ENCODE measurements at places on chromosomes 3 and 15. TPM values are rescaled to one million over a fixed set of nuclear protein-coding genes. Genes with fewer than 3 reads are reported as not detected.

DNA sequence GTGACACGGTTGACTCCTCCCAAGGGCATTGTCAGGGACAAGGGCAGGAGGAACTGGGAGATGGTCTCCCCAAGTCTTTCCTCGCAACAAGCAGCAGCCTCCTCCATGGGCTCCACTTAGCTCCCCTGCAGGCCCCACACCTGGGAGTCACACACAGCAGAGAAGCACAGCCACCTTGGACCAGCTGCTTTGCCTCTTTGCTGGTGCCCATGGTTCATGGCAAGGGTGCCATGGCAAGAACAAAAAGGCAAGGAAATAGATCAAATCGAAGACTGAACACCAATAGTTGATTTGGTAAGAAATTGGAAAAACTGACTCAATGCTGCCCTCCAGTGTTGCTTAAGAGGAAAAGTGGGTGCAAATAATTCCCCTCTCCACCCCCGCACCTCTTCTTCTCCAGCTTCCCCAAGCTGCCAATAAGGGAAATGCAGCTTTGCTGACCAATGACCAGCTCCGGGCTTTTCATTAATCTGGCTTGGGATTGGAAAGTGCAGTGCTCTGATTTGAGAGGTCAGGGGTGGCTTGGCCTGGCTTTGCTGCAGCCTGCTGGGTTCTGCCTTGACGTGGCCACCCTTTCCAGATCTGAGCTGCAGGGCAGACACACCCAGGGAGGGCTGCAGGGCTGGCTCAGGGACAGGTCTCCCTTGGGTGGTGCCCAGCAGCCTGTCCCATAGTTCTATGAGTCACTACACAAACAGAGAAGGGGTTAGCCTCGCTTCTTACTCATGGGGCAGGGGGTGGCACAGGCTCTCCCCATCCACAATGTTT is 162.0 kb downstream of the KLF13 start:
- DNase-seq = peak; percentile 86

- DNase-seq = no peak
Observed at GRCh38 chr15:52191207-52191606, at the start of gene GNB5. GNB5 (minus strand) TSS chr15:52191392; CDS start chr15:52184676, 6,716 bp downstream.

- peak; percentile 1 for DNase-seq
Observed at GRCh38 chr3:79766496-79767193, 1.2 kb downstream of the ROBO1 start.

- DNase-seq = peak; percentile 53
Observed at GRCh38 chr15:41465822-41466421, 27.8 kb upstream of the ITPKA start.

RBMS3 gene
- total RNA-seq = 77.4 TPM

CX3CR1 gene
- total RNA-seq = 1.5 TPM

PAK6 gene
- 0.44 TPM for total RNA-seq

All from muscle of leg (tissue), 16 donors.